Vagina (tissue), 2 donors: ENCODE measurements at places on chromosomes 7 and 10.

GRCh38 chr7:158558816-158559215 lies 28.8 kb downstream of the PTPRN2 start:
- DNase-seq, result no peak

- no peak for DNase-seq
These were observed 34.3 kb upstream of the HHEX start for GRCh38 chr10:92655426-92655825.

DNA sequence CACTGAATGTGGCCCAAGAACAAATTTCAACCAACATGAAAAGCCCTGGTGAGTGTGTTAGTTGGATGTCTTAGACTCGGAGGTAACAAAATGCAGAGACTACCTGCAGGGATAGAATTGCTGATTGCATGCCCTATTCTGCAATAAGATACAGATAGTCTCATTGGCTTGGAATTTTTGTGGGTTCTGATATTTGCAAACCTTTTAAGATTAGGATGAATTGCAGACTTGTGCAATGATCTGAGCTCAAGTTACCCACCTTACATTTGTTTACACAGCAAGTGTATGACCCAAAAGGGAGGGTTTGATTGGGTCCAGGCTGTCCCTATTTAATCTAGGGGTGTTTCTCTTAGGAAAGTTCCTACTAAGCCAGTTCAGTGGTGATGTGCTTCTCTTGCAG lies 45.4 kb downstream of the GPR37 start:
- DNase-seq, result no peak

GRCh38 chr10:45282061-45282460 lies 33.3 kb downstream of the OR13A1 start:
- no peak for DNase-seq

- no peak for DNase-seq
These were observed 87.5 kb downstream of the ANKRD7 start for GRCh38 chr7:118312051-118312450.

GRCh38 chr10:109126016-109126415 lies 797.3 kb downstream of the XPNPEP1 start:
- no peak for DNase-seq

- DNase-seq, result no peak
These were observed 658 bp downstream of the DMBT1 start for GRCh38 chr10:122561212-122561611.

DNA sequence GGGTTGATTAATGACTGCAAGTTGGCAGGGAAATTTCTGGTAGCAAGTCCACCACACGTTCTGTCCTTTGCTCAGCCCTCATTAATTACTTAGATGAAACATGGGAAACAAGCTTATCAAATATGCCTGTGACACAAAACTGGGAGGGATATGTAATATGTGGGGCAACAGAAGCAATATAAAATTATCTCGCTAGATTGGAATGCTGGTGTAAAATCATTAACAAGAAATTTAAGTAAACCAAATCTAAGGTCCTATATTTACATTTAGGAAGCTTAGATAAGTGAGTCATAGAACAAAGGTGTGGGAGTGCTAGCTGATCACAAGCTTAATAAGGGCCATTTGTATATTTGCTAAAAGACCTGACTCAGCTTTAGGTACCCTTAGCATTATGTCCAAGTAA lies 23.5 kb downstream of the TRPV5 start:
- no peak for DNase-seq

DNA sequence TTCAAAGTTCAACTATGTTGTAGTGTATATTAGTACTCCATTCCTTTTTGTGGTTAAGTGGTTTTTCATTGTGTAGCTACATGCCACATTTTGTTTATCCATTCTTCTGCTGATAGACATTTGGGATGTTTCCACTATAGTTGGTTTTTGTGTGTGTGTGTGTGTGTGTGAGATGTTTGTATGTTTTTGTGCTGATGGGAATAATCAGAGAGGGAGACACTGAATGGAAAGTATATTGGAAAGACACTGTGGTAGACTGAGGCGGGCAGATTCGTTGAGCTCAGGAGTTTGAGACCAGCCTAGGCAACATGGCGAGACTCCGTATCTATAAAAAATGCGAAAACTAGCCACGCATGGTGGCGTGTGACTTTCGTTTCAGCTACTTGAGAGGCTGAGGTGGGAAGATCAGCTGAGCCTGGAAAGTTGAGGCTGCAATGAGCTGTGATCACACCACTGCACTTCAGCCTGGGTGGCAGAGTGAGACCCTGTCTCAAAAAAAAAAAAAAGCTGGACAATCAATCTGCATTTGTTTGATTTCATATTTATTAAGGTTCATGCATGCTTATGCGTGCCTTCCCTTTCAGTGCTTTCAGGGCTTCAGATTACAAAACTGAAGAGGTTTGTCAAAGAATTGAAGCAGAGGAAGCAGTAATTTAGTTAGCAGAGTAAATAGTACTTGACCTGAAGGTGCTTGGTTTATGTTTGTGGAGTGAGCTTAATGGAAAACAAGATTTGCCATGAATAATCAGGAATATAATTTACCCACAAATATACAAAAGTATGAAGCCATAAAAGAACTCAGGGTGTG lies 14.7 kb downstream of the SEC24C start:
- no peak for DNase-seq

DNA sequence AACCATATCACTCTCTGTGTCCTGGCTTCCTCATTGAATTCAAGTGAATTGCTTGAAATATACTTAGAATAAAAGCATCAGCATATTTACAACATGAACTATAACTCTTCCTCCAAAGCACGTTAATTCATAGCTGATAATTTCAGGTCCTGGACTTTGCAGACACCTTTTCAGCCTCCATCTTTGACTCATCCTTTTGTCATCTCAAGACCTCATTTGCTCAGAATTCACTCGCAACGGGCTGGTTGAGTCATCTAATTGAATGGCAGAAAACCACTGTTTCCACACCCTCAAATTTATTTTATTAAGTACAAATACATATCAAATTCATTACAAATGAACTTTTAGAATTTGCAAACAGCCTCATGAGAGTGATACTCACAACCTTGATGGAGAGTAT lies 545.7 kb downstream of the GATA3 start:
- no peak for DNase-seq

DNA sequence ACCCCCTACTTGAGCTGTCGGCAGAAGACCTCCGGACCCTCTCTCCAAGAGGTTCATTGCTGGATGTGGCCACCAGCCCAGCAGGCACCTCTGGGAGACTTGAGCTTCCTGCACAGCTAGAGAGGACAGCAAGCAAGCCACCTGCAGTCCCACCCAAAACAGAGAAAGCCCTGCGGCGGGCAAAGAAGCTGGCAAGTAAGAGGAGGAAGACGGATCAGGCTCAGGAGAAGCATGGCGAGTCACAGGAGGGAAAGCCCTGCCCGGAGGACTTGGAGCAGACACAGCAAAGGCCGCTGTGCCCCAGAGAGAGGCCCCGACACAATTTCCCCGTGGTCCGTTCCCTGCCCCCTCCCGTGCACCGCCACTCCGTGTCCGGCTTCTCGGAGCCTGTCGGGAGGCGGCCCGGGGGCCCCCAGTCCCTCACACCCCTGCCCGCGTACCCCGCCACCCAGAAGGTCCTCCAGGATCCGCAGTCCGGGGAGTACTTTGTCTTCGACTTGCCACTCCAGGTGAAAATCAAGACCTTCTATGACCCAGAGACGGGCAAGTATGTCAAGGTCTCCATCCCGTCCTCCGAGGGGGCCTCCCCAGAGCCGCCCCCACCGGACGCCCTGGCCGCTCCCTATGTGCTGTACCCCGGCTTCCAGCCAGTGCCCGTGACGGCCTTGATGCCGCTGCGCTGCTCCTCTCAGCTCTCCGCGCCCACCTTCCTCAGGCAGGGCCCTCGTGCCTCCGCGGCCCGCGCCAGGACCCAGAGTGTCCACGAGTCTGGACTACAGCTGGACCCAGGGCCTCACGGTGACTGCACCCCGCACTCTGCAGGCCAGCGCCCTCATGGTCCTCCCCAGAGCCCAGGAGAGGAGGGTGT lies 27.2 kb downstream of the C10orf71 start:
- peak; percentile 85 for DNase-seq

DNA sequence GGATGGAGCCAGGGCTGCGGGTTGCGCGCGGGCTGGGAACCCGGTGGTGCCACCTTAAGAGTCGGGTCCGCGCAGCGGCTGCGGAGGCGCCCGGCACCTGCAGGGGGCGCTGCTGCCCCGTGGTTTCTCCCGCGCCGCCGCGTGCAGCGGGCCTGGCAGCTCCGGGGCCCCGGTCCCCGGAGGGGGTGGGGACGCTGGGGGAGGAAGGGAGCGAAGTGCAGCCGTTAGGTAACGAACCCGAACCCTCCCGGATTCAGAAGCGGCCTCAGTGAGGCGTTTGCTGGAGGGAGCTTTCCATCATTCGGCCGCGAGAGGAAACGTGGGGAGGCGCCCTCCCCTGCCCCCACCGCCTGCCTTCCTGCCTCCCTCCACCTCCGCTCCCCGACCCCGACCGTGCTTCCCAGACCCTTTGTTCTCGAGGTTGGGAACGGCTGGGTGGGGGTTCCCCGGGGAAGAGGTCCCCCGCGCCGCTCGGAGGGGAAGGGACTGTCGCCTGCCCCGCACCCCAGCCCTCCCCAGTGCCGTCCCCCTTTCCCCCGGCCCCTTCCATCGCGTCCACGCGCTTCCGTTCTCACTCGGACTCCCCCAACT lies 29.6 kb downstream of the SKIDA1 start:
- DNase-seq, result no peak

DNA sequence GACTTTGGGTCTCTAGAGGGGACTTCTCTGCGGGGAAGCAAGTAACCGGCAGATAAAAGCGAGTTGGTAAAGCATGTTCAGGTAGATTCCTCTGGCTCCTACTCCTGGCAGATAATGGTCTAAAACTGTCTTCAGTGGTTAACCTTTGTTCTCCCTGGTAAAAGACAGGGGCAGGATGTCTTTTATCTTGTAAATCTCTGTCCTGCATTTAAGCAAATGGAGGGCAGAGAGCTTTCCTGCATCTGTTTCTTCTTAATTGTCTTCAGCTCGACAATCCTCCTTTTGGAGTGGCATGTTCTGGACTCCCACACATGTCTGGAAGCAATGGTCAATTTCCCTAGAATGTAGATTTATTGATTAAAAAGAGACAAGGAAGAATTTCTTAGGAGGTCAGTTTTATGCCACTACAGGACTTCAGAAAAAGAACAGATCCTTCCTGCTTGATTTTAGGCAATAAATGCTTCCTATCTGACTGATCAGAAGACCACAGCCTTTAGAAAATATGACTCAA lies 16.6 kb downstream of the C7orf33 start:
- no peak for DNase-seq

DNA sequence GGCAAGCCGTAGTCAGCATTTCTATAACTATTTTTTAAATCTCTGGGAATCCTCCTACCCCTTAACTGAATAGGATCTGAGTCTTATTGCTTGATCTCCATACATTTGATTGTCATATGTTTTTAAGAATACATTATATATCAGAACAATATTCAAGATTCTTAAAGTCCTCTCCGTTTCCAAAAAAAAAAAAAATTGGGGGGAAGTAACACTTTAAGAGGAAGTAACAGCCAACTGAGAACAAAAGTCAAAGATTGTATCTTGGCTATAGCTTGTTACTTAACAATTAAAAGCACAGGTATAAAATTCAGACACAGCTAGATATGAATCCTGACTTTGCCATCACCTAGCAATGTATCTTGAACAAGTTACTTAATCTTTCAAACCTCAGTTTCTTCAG lies 169.9 kb upstream of the ADO start:
- no peak for DNase-seq

DNA sequence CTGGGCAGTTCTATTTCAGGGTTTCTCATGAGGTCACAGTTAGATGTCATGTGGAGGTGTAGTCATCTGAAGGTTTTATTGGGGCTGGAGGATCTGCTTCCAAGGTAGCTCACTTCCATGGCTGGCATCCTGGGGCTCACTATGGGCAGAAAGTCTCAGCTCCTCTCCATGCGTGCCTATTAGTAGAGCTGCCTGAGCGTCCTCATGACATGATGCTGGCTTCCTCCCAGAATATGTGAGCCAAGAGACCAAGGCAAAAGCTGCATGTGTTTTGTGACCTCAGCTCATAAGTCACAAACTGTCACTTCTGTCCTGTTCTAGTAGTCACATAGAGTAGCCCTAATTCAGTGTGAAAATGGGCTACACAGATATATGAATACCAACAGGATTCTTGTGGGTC lies 524.4 kb downstream of the SUGCT start:
- DNase-seq, result no peak

- no peak for DNase-seq
These were observed 131.8 kb downstream of the HECW1 start for GRCh38 chr7:43244232-43244631.

DNA sequence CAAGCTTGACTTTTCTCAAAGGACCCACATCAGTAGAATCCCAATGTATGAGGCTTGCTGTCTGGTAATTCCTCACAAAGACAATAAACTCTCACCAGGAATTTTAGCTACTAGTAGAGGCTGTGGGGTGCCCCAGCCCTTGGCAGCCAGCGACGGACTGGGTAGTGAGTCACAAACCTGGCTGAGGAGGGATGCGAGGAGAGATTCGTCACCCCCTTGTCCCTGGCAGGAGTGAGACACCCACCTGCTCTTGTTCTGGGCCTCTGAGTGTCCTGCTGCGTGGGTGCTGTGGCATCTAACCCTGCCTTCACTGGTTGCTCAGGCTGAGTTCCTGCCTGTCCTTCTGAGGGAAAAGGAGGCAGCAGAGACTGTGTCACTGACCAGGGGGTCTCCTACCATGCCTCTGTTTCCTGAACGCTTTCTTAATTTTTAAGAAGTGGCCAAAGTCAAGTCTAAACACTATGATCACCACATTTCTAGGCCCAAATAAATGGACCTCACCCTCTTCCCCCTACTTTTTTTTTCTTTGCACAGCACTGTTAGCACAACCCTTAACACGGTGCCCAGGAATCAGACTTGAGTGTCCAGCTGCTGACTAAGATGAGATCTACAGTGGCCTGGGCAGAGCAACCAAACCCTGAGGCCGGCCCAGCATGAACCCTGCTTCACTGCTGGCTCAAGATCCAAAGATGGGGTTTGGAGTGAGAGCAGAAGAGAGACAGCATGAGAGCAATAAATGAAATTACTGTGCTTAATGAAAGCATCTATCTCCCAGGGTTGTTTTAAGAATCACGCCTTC lies 146.4 kb downstream of the ANLN start:
- DNase-seq, result no peak
